ENCODE measurements at places on chromosomes 16 and 17.

DNA sequence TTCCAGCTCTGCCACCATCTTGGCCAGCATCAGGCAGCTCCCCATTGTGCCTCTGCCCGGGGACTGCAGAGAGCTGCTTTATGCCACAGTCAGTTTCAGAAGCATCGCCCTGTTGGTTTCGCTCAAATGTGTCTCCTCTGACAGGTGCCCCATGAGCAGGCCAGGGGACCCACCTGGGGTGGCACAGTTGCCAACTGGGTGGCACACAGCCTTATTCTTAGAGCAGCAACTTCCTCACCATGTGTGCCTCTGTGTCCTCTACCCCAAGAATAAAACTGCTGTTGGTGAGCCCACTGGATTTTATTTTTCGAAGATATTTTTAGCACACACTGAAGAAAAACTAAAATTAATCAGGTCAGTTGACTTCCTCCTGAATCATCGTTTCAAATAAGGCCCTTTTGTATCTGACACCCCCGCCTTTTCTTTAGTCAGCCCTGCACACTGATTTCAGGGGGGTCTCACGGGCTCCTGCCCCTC lies 44.9 kb upstream of the CACNG5 start:
- no peak for DNase-seq

GRCh38 chr17:63675231-63675606 lies 24.7 kb downstream of the LIMD2 start:
- peak; percentile 10 for DNase-seq

DNA sequence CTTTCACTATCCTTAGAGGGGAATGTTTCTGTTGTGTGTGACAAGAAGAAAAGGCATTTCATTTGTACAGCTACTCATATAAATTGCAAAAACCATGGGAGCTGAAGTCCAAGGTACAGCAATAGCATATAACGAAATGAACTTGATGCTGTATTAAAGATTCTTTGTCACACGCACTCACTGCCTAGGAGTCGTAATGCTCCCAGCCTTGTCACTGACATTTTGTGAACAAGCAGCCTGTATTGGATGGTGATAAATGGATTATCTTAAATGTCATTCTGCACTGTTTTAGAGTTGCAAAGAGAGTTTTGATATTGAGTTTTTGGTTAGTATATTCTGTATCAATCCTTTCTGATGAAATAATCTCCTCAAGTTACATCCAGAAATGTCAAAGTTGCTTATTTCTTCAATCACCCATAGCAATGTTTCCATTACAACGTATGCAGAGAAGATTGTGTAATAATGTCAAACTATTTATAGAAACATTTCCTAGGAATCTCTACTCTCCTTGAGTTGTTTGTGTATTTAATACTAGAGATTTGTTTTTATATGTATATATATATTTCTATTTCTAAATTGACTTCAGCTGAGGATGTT lies 270.6 kb downstream of the FTO start:
- DNase-seq, result no peak

GRCh38 chr17:1997927-1998742 lies 27.0 kb downstream of the RTN4RL1 start:
- no peak for DNase-seq

GRCh38 chr17:2975469-2975958 lies 87.9 kb downstream of the OR1D5 start:
- peak; percentile 78 for DNase-seq

DNA sequence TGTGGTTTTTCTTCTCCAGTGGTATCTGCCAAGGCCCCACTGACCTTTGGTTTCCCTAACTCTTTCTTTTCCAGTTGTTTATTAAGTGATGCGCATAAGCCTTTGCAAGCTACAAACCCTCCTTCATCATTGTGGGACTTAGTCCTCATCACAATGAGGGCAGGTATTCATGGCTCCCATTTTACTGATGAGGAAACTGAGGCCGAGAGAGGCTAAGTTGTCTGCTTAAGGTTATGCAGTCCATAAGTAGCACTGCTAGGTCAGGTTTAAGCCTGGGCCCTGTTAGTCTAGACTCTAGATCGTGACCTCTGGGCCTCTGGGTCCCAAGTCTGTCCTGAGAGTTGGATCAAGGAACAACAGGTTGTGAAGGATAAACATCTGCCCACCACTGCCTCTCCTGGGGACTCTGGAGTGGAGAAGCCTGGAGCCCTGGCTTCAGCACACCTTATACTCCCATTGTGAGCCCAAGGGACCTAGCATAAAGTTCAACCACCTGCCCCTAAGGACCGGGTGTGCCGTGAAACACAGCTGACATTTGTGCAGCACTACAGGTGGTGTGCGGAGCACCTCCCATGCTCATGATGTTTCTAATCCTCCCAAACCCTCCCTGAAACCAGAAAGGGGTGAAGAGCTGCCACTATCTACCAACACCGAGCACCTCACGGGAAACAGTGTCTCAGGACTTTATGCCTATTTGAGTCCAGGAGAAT lies 5.2 kb upstream of the KCNH6 start:
- no peak for DNase-seq

DNA sequence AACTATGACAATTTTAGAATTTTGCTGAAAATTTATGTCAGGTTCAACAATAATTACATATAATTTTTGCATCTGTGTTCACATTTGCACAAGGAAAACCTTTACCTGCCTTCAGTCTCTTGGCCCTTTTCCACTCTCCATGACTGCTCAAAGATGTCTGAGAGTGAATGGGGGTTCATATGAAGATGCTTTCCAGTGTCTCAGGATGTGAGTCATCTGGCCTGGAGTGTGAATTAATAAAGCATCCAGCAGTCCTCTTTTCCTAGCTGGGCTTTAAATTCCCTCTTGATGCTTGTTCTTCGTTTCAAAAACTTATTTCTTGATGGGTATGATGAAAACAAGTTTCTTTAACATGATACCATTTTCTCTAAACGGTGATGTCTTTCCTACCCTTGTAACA lies 99.9 kb downstream of the CDK5R1 start:
- DNase-seq, result peak; percentile 43

GRCh38 chr17:45143767-45144198 lies 4.5 kb upstream of the HEXIM1 start:
- DNase-seq, result peak; percentile 77

- DNase-seq, result no peak
These were observed 9.1 kb downstream of the TOM1L2 start for GRCh38 chr17:17963066-17963465.

DNA sequence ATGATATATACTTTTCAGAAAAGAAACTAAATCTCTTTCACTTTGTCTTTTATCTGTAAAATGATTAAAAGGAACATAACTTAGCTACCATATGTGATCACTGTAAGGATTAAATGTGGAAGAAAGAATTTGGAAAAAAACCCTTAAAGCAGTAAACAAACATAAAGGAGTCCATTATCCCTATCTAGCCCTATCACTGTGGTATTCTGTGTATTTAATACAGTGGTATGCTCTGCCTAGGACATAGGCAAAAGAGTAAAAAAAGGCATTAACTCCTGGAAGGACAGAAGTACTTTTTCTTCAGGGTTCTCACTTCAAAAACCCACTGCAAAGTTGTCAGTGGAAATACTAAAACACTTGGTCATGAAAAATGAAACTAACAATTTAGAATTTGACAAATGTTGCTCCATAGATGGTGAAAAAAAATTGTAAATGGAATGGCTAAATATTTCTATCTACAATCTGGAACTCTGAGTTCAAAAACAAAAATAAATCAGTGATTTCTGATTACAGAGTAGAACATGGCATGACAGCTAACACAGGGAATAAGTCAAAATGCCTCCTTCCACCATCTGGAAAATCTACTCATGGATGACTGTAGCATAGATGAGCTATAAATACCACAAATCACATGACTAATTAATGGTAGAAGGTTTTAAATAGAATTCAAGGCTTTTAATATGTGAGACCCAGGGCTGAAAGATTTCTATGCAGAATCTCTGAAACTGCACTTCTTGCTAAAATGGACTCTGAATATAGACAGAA lies 140.1 kb downstream of the ITFG1 start:
- DNase-seq, result peak; percentile 10

- DNase-seq, result no peak
These were observed 694.4 kb downstream of the MAF start for GRCh38 chr16:78906135-78906534.

- peak; percentile 36 for DNase-seq
These were observed 18.0 kb downstream of the C17orf75 start for GRCh38 chr17:32323811-32324491.

GRCh38 chr17:15039366-15039765 lies 225.8 kb downstream of the PMP22 start:
- DNase-seq, result peak; percentile 87

DNA sequence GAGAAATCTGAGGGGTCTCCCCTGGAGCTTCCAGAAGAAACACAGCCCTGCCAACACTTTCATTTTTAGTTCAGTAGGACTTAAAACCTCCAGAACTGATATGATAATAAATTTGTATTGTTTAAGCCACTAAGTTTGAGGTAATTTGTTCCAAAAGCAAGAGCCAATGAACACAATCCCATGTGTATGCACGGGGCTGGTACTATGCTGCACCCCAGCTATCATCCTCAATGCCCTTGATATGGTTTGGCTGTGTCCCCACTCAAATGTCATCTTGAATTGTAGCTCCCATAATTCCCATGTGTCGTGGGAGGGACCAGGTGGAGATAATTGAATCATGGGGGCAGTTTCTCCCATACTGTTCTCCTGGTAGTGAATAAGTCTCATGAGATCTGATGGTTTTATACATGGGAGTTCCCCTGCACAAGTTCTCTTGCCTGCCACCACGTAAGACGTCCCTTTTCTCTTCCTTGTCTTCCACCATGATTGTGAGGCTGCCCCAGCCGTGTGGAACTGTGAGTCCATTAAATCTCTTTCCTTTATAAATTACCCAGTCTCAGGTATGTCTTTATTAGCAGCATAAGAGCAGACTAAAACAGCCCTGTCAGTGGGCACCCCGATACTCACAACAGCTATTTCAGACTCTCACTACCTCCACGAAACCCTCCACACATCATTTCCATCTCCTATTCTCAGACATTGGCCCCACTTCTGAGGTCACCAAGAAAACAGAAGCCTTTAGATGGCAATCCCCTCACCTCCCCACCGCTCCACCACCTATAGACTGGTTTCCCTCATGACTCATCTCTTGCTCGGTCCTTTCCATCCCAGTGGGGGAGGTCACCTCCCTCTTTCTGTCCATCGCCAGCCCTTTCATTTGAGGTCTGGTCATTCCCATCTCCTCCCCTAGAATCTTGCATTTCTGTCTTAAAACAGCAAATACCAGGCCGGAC lies 8.9 kb upstream of the CACNG1 start:
- no peak for DNase-seq

DNA sequence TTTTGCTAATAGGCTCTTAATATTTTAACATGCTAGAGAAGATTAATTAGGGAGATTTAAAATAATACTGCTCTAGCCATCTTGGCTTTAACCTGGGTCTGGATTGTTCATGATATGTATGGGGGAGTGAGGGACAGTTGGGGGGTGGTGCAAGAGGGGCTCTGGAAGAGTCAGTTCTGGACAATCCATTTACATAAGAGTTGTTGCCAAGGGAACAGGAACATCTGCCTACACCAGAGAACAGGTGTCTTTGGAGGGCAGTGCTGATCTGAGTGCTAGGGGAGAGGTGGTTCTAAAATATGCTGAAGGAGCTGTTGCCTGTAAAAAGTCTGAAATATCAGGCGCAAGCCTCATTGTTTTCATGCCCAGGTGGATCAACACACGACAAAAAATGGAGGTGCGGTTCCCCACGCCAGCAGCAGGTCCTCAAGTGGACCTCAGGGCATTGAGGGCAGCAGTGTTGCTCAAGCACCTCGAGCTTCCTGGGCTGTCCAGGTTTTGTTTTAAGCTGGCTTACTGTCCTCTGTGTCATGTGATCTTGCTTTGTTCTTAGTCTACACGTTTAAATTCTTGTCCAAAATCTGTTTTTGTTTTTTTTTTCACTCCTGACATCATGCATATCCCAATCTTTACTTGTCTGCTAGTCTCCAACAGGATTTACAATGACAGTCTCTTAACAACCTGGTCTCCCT lies 25.4 kb upstream of the WSB1 start:
- no peak for DNase-seq

DNA sequence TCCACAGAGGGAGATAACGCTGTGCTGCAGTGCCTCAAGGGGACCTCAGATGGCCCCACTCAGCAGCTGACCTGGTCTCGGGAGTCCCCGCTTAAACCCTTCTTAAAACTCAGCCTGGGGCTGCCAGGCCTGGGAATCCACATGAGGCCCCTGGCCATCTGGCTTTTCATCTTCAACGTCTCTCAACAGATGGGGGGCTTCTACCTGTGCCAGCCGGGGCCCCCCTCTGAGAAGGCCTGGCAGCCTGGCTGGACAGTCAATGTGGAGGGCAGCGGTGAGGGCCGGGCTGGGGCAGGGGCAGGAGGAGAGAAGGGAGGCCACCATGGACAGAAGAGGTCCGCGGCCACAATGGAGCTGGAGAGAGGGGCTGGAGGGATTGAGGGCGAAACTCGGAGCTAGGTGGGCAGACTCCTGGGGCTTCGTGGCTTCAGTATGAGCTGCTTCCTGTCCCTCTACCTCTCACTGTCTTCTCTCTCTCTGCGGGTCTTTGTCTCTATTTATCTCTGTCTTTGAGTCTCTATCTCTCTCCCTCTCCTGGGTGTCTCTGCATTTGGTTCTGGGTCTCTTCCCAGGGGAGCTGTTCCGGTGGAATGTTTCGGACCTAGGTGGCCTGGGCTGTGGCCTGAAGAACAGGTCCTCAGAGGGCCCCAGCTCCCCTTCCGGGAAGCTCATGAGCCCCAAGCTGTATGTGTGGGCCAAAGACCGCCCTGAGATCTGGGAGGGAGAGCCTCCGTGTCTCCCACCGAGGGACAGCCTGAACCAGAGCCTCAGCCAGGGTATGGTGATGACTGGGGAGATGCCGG lies 769 bp downstream of the CD19 start:
- no peak for DNase-seq

DNA sequence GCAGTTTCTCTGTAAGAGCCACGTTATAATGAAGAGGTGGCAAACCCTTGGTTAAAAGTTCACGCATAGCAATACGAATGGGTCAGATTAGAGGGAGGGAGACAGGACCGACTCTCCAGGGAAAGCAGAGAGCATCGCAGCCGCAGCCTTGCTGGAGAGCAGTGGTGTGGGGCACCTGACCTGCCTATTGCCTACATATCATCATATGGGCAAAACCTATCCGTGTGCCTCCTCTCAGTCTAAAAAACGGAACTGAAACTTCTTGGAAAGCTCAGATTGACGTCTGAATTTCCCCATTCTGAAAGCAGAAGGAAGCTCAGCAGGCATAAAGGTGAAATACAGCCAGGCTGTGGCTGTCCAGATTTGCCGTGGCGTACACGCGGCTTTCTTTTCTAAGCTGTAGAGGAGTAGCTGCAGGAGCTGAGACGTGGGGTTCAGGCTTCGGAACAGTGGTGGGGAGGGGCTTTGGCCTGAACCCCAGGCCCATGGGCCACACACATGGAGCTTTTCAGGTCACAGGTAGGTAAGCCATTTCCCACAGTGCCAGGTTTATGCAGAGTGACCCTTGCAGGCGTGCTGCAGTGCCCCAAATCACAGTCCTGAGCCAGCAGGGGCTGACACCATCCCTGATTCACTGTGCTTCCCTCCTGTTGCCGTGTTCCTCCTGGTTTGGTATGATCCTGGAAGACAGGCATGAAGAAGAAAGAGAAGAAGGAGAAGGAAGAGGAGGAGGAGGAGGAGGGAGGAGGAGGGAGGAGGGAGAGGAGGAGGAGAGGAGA lies 41.6 kb upstream of the TNRC6C start:
- no peak for DNase-seq
